ENCODE measurements at places on chromosomes 16 and 17.

DNA sequence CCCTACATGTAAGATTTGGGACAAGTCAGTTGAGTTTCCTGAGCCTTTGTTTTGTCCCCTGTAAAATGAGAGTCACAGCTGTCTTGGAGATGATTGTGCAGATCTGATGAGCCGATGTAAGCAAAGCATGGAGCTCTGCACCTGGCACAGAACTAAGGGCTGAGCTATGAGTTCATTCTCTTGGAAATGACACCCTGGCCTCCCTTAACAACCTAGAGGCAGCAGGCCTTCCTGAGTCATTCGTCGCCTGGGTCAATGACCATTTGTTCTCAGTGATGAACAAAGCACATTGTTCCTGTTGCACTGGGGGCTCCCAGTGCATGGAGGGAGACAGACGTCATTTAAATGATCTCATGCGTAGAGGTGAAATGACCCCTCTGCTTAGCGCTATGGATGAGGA lies 62.8 kb upstream of the GCSH start:
- DNase-seq = no peak

GRCh38 chr16:17509194-17509593 lies 38.4 kb upstream of the XYLT1 start:
- no peak for DNase-seq

DNA sequence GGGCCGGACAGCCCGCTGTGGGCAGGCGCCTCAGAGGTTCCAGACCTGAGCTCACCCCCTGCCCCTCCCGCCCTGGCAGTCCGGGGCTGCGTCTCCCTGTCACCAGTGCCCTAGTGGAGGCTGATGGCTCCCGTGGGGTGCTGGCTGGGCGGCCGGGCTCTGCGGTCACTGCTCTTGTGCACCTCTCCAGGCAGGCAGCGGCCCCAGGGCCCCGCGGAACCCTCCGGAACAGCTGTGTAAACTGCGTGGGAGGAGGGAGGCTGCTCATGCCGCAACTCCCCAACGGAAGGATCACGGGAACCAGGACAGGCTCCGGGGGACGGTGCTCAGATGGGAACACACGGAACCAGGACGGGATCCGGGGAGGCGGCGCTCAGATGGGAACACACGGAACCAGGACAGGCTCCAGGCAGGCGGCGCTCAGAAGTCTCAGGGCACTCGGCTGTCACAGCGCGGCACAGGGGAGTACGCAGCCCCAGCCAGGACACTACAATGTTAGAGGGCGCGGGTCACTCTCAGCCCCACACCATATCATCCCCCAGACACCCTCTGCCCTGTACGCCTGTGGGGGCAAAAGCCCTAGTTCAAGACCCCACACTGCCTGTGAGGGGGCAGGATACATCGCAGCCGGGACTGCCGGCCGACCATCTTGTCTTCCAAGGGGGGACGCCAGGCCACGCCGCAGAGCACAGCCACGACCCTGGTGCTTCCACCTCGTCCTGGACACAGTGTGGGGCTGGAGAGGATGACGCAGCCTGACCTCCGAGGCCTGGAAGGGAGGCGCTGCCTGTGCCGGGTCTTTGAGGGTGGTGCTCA lies 74.0 kb upstream of the GNG13 start:
- DNase-seq = no peak

- DNase-seq = no peak
Measured at GRCh38 chr17:75074532-75074931, 13.2 kb upstream of the SLC16A5 start.

DNA sequence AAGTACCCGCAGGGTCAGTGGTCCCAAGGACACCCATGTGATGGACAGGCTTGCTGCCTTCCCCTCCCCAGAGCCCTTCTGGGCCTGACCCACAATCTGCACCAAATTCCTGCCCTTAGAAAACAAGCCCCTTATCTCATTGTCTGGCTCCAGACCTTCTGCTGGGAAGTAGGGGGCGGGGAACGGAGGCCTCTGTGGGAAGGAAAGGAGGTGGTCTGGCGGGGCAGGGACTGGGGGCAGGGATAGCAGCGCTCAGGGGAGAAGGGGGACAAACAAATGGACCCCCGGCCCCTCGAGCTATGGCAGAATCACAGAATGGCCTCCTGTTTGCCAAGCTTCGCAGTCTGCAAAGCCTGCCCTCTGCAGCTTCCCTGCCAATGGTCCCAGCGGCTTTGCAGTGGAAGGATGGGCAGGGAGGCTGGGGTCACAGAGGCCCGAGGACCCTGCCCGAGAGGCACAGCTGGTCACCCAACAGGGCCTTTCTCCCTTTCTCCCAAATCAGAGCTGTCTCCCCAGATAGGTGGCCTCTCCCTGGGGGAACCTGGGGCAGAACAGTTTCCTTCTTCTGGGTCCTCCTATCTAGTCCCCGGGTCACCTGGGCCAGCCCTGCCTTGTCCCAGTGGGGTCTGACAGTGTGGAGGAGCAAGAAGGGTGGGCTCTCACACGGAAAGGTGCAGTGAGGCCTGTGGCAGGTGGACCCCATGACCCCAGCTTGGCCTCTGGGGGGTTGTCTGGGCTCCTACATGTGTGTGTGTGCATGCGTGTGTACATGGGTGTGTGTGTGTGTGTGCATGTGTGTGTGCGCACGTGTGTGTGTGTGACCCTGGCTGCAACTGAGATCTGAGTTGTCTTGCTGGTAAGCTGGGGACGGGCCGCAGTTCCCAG lies 25.5 kb downstream of the TMEM235 start:
- no peak for DNase-seq

GRCh38 chr16:30867747-30868146 lies 26.1 kb downstream of the BCL7C start:
- no peak for DNase-seq

DNA sequence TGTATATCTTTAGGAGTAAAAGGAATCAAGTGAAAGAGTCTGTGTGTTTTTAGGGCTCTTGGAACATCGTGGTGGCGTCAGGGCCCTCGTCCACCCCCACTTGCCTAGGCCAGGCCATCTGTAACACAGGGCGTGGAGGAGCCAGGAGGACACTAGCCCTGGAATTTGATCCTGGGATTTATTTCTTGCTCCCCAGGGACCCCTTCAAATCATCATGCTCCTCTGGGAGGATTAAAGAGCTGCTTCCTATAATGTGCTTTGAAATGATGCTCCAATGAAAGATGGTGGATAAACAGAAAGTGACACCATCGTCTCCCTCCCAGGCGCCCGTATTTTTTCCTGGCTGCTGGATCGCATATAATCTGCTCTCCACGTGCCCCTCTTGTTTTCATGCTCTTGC lies 113.3 kb downstream of the AATF start:
- no peak for DNase-seq

DNA sequence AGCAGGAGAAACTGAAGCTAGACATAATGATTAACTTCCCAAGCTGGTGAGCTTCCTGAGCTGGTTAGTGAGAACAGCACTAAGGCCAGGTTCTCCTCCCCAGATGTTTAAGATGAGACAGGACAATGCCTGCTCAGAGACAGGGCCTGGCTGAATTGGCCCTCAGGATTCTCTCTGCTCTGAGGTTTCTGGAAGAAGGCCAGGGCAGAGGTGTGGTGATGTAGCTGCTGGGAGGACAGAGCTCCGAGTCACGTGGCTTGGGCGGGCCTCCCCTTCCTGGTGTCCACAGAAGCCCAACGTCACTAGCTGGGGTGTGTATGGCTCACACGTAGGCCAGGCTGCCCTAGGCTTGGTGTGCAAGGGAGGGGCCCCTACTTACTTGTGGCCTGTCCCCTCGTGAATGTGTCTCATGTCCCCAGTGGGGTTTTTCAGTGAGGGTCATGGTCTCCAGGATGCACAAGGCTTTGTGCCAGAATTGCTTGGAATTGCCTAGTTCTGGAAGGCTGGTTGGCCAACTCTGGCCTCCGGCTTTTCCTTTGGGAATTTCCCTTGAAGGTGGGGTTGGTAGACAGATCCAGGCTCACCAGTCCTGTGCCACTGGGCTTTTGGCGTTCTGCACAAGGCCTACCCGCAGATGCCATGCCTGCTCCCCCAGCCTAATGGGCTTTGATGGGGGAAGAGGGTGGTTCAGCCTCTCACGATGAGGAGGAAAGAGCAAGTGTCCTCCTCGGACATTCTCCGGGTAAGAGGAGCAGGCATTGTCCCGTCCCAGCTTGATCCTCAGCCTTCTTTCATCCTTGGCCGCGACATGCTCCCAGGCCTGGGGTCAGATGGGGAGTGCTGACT lies 3.4 kb downstream of the NOD2 start:
- DNase-seq = no peak

- no peak for DNase-seq
Measured at GRCh38 chr16:22093996-22094395, 1.7 kb downstream of the VWA3A start.

DNA sequence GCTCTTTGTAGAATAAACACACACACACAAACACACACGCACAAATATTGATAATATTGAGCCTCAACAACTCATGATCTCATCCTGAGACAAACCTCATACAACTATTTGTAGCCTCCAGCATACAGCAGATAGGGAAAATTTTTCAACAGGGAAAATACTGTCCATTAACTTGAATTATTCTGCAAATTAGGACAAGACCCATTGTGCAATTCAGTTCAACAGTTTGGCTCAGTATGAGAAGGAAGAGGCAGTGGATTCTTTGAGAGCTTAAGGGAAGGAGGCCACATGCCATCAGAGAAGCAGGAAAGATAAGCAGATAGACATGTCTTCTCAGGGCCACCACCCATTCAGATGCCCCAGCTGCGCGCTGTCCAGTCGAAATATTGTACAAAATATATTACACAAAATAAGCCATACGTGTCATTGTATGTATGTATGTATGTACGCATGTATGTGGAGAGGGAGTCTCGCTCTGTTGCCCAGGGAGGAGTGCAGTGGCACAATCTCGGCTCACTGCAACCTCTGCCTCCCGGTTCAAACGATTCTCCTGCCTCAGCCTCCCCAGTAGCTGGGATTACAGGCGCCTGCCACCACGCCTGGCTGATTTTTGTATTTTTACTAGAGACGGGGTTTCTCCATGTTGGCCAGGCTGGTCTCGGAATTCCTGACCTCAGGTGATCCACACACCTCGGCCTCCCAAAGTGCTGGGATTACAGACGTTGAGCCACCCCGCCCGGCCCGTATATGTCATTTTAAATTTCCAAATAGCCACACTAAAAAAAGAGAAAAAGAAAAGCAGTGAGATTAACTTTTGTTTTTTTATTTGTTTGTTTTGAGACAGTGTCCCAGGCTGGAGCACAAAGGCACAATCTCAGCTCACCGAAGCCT lies 1.8 kb downstream of the ZC3H7A start:
- DNase-seq = no peak

- no peak for DNase-seq
Measured at GRCh38 chr17:53490447-53490968, 332.2 kb upstream of the KIF2B start.

- peak; percentile 60 for DNase-seq
Measured at GRCh38 chr16:57000271-57001025, 11.1 kb downstream of the NLRC5 start.

DNA sequence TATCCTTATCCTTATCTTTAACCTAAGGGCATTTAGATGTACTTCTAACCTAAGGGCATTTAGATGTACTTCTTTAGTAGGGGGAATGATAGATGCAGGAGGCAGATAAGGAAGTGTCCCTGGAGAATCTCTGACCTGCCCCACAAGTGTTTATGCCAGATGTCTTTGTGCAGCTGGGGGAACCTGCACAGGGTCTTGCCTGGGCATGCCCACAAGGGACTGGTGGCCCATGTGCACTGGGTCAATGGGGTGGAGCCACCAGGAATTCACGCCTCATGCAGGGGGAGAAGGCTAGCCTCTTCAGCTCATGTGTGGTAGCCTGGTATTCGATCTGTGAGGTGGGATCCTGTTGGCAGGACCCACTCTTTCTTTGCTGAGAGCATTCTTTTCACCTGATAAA lies 38.0 kb downstream of the CA10 start:
- DNase-seq = no peak

DNA sequence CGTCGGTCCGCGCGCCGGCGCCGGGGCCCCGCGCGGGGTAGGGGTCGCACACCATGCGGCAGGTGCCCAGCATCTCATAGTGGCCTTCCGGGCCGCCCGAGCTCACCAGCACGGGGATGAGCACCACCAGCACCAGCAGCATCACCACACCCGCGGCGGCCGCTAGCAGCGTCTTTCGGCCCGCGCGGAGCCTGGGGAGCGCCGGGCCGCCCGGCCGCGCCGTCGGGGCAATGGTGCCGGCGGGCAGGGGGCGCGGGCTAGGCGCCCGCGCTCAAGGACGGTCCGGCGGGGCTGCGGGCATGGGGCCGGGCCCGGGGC lies 237 bp downstream of the C1QL1 start:
- DNase-seq = no peak

DNA sequence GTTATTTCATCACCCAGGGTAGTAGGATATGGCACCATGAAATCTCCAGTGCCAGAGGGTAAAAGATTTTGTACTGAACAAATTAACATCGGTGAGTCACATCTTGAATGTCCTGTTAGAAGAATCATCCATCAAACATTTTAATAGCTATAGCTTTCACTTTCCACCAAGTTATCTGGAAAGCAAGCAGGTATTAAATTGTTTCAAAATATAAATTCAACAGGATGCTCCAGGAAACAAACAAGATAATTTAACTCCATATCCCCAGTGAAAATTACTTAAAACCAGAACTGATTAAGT lies 2.4 kb downstream of the VEZF1 start:
- DNase-seq = no peak

DNA sequence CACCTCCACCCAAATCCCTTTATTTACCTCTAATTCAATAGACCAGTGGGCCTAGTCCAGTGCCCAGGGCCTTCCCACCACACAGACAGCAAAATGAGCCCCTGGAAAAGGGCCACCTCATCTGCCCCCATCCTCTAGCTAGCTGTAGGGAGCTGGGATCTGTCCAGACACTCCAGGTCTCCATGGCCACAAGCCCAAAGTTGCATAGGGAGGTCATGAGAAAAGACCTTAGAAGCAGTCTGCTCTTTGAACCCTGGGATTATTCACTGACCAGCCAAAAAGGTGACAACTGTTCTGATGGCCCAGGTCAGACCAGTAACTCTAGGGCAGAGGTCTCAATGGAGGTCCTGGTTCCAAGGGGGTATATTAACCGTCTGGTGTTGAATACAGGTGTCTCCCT lies 2.0 kb downstream of the CUEDC1 start:
- no peak for DNase-seq

DNA sequence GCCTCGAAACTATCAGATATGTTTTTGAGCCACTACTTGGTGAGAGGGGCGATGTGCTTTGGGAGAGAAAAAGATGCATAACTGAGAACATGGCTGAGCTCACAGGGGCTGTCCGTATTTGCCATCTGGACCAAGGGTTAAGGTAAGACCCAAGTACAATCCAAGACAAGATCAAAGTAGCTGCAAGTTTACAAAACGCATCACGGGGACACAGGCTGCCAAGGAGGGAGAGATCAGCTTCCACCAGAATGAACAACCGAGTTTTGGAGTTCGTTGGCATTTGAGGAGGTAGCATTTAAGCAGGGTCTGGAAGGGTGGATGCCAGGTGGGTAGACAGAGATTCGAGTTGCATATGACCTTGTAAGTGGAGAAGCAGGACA lies 2.2 kb downstream of the PITPNC1 start:
- no peak for DNase-seq

DNA sequence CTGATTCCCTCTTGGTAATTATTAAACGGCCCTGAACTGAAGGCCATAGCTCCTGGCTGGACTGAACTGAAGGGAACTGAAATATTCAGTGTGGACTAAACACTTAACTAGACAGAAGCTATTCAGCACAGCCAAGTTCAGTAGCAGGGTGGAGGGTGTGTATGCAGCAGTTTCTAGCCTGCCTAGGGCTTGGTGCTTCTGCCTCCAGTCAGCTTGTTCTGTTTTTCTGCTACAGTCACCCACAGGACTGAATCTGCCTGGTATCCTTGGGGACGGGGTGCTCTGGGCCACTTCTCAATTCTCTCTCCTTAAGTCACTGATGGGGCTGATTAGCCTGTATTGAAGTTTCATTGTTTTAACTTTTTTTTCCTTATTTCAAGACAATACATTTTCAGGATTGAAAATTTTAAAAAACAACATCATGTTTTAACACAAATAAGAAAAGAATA lies 77.1 kb downstream of the WWP2 start:
- DNase-seq = no peak

- DNase-seq = no peak
Measured at GRCh38 chr16:74611721-74612120, 4.8 kb upstream of the GLG1 start.
